ENCODE measurements at places on chromosomes 7 and 10. TPM values are rescaled to one million over a fixed set of nuclear protein-coding genes. Genes with fewer than 3 reads are reported as not detected.

DNA sequence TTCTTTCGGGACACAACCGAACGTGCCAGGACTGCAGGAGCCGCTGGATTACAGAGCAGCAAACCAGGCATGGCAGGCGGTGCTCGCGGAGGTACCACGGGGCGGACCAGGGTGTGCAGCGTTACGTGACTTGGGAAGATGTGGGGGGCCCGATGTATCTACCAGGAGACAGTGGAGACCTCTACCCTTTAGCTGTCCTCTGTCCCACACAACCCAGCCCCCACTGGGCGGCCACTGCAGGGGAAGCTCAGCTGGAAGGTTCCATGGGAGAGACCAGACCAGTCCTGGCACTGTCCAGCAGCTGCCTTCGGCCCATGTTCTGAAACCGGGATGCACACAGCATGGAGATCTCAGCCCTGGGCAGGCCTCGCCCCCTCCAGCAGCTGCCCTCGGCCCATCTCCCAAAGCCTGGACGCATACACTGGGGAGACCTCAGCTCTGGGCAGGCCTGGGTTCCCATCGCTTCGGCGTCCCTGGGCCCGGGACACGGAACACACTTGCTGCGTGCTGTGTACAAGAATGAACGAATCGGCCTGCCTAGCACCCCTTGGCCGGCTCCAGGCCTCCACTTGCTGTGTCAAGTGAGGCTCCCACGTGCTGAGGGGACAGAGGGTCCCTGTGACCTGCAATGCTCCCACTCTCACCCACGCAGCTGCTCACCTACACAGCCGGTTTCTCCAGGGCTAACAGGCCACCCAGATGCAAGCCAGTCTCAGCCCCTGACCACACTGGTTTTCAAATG lies 177.4 kb downstream of the ELFN1 start:
- peak; percentile 51 for DNase-seq

GRCh38 chr10:61965703-61966395 lies 64.3 kb downstream of the ARID5B start:
- DNase-seq, result no peak

Gene BCCIP
- 41.8 TPM for total RNA-seq

DNA sequence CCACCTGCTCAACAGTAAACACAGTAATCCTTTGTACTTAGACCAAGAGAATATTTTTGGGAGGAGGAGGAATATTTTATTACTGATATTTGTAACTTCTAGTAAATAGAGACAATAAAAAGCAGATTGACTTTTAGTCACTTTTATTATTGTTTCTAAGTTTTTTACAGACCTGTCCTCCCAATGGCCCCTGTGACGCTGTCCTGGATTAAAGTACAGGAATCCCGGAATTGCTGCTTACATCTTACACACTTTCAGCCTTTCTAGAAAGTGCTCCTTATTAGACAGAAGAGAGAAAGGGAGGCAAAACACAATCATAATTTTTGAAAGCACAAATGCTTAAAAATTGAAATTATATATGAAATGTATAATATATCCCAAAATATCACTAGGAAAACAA lies 86.4 kb upstream of the PRKG1 start:
- DNase-seq, result no peak

Gene BAZ1B
- total RNA-seq, result 45.7 TPM

GRCh38 chr7:139479620-139480019 lies 3.9 kb downstream of the KLRG2 start:
- DNase-seq, result no peak

DNA sequence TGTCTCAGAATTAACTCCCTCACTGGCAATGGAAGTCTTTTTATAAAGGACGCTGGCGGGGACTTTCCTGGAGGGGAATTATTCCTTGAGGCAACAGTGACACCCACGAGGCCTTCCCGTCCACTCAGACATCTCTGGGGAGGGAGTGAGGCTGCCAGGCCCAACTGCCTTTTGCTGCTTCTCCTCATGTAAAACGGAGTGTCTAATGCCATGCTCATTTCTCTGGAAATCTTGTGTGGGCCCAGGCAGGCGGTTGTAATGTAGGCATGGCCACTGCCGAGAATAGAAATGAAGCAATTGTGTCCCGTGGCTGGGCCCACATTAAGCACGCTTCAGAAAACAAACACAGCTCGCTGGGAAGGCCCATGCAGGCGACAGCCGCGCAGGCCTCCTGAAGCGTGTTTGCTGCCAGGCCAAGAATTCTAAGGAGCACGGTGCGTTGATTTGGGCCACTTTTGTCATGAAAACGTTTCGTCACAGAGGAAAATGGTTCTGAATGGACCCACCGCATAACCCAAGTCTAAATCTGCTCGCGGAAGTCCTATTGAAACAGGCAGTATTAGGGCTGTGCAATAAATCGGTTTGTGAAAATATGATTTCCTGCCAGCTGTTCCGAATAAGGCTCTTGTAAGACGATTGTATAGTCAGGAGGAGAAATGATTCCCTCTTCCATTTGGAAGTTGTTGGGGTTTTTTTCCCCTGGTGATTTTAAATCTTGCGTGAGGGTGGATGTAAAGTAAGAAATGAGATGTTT lies 104.2 kb upstream of the CHST15 start:
- DNase-seq, result no peak

DNA sequence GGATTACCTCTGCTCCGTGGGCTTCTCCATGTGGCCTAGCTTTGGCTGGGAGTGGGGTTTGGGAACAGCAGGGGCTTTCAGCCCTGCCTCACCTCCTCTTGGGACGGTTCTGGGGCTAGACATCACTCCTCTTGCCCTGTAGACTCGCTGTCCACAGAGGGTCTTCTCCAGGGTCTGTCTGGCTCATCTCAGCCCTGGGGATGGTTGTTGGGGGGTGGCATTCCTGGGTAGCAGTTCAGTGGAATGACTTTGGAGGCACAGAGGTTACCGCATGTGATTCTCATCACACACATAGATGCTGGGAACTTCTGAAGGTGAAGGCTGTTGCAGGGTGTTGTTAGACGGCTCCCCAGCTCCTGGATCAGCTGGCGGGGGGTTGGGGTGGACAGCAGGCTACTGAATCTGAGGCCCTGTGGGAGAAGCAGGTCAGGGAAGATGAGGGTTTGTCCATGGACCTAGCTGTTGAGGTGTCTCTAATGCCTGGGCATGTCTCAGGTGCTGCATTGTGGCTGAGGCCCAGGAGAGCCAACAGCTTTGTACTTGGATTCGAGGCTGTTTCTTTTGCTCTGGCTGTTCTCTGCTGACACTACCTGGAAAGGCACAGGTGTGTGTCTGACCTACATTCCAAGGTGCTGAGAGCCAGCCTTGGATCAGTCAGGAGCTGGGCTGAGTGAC lies 23.8 kb downstream of the RAMP3 start:
- DNase-seq, result peak; percentile 65

DNA sequence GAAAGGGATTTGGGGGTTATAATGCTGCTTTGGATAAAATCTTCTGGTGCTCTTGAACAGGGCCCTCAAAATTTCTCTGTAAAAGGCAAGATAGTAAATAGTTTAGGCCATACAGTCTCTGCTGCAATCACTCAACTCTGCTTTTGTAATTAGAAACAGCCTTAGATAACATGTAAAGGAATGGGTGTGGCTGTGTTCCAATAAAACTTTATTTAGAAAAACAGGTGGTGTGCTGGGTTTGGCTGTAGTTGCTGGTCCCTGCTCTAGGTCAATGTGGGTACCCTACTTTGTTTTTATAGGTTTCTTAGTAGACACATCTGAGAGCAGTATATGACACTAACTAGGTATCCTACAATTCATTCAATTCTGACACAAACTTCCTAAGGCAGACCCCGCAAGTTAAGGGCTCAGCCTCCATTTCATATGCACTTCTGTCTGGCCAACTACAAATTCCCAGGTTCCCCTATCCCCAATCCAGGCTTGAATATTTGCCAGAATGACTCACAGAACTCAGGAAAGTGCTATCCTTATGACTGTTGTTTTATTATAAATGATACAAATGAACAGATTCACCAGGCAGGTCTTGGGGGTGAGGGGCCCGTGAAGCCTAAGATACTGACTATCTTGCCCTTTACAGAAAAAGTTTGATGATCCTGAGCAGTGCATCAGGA lies 349.9 kb downstream of the RPS24 start:
- no peak for DNase-seq

Measured in cardiac septum (tissue), 1 donor.